Hair follicular keratinocyte (primary cell): ENCODE measurements at places on chromosomes 12 and 14. TPM values are rescaled to one million over a fixed set of nuclear protein-coding genes. Genes with fewer than 3 reads are reported as not detected.

RAPGEF3 gene
- 24.6 and 28.3 TPM in 2 replicates for total RNA-seq

ARHGDIB gene
- total RNA-seq, result 50.9 and 101 TPM in 2 replicates

TBC1D30 gene
- 0.30 and 0.39 TPM in 2 replicates for total RNA-seq

CRIP1 gene
- 0.16 TPM in 1 of 2 replicates, not detected in the other for total RNA-seq

KRT7 gene
- 131 and 353 TPM in 2 replicates for total RNA-seq

ISM2 gene
- total RNA-seq, result 0.11 TPM in 1 of 2 replicates, not detected in the other

TMEM119 gene
- 0.08 and 0.49 TPM in 2 replicates for total RNA-seq

KHNYN gene
- total RNA-seq, result 48.7 and 55.9 TPM in 2 replicates

GZMH gene
- total RNA-seq, result not detected in 2 replicates

GPR33 gene
- total RNA-seq, result not detected in 2 replicates

ZNF891 gene
- 0.11 and 0.23 TPM in 2 replicates for total RNA-seq

TAPBPL gene
- 4.4 and 4.5 TPM in 2 replicates for total RNA-seq

KCNMB4 gene
- 0.19 and 0.31 TPM in 2 replicates for total RNA-seq

ORAI1 gene
- total RNA-seq, result 13.7 and 19.1 TPM in 2 replicates

KRT6C gene
- 11.7 and 19.2 TPM in 2 replicates for total RNA-seq

KRT77 gene
- not detected in 2 replicates for total RNA-seq

NRL gene
- 1.2 and 2.2 TPM in 2 replicates for total RNA-seq

PARPBP gene
- total RNA-seq, result 7.8 and 14.8 TPM in 2 replicates

COPS7A gene
- total RNA-seq, result 78.2 and 94.5 TPM in 2 replicates
